Esophagus muscularis mucosa (tissue), 4 donors: ENCODE measurements at places on chromosomes 3 and 15. TPM values are rescaled to one million over a fixed set of nuclear protein-coding genes. Genes with fewer than 3 reads are reported as not detected.

Gene ANAPC13
- total RNA-seq: 78.9 TPM

Gene GRM2
- total RNA-seq: 0.11 TPM

Gene CLRN1
- total RNA-seq: not detected

Gene CD80
- total RNA-seq: not detected

Gene SAXO2
- 1.7 TPM for total RNA-seq

GRCh38 chr15:101361418-101361817, 66.4 kb upstream of the SNRPA1 start:
- H3K27me3 ChIP-seq: no peaks in the 10 kb centered on the region
- no peak overlapping the region for H3K4me3 ChIP-seq
- H3K4me1 ChIP-seq: peaks cover 13% of the 10 kb centered on the region
- H3K36me3 ChIP-seq: no peaks in the 10 kb centered on the region
- H3K27ac ChIP-seq: no peak overlapping the region

DNA sequence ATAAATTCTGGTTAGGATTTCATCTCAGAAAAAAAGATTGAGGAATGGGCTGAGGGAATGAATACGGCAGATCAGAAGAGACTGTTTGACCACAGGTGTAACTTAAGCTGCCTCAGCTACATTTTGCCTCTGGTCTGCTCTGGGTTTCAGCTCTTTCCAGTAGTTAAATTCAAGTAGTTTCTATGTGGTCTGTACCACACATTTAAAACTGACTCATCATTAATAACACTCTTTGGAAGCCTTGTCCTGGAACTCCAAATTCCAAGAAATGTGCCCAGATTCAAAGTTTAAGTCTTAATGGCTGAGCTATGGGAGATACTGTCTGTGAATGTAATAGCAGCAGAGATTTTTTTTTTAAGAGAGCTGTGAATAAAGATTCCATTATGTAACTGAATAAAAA, 133.1 kb upstream of the IGSF10 start:
- no peak overlapping the region for H3K27ac ChIP-seq
- H3K27me3 ChIP-seq: no peaks in the 10 kb centered on the region
- DNase-seq: no peak
- no peak overlapping the region for H3K4me3 ChIP-seq
- H3K36me3 ChIP-seq: no peaks in the 10 kb centered on the region
- H3K4me1 ChIP-seq: peaks cover 11% of the 10 kb centered on the region

- H3K4me3 ChIP-seq: no peak overlapping the region
- no peak for DNase-seq
- no peaks in the 10 kb centered on the region for H3K36me3 ChIP-seq
- no peaks in the 10 kb centered on the region for H3K4me1 ChIP-seq
- no peaks in the 10 kb centered on the region for H3K27me3 ChIP-seq
Observed at GRCh38 chr15:88043396-88043795, 213.1 kb downstream of the NTRK3 start.

DNA sequence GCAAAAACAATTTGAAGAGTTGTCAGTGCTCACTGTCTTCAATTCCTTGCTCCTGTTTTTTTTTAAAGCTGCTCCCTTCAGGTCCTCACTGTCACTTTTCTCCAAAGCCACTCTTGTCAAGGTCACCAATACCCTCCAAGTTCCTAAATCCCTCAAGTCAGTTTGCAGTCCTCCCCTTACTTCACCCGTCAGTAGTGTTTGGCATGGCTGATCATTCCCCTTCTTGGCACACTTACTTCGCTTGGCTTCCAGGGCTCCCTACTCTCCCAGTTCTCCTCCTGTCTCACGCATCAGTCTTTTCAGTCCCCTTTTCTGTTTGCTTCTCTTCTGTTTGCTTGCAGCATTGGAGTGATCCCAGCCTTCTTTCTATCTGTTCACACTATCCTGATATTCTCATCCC, 25.5 kb downstream of the PLCL2 start:
- H3K27ac ChIP-seq: no peak overlapping the region
- no peaks in the 10 kb centered on the region for H3K27me3 ChIP-seq
- H3K36me3 ChIP-seq: no peaks in the 10 kb centered on the region
- no peak for DNase-seq
- H3K4me1 ChIP-seq: peaks cover 9% of the 10 kb centered on the region

DNA sequence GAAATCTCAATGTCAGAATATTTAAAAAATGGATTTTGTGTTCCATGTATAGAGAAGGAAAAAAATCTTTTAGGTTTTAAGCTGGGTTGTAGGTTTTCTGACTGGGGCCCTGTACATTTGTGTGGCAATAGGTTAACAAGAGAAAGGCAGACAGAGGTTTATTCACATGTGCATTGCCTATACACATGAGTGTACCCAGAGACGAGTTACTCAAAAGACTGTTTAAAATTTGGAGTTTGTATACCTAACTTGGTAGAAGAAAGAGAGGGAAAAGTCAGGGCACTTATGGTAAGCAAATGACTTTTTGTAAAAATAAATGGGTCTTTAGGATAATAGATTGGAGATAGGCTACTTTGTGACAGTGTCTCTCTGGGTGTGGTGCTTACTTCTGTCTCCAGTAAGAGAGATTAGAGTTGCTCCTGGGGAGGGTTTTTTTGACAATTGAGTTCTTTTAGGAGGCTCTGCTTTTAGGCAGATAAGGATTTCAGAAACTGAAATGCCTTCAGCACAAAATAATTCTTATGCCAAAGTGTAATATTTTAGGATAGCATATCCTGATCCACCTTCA, 225.2 kb downstream of the TCF12 start:
- H3K27me3 ChIP-seq: no peaks in the 10 kb centered on the region
- no peak overlapping the region for H3K27ac ChIP-seq
- H3K36me3 ChIP-seq: no peaks in the 10 kb centered on the region
- peaks cover 20% of the 10 kb centered on the region for H3K4me1 ChIP-seq
- no peak overlapping the region for H3K4me3 ChIP-seq

- H3K4me1 ChIP-seq: no peaks in the 10 kb centered on the region
- H3K27ac ChIP-seq: no peak overlapping the region
- no peak for DNase-seq
- peaks cover 100% of the 10 kb centered on the region for H3K36me3 ChIP-seq
Observed at GRCh38 chr15:74631408-74631807, 15.8 kb downstream of the CLK3 start.

- DNase-seq: no peak
- H3K4me1 ChIP-seq: peaks cover 17% of the 10 kb centered on the region
- no peak overlapping the region for H3K27ac ChIP-seq
- no peaks in the 10 kb centered on the region for H3K27me3 ChIP-seq
- peak overlapping the region; percentile 33 for H3K4me3 ChIP-seq
Observed at GRCh38 chr15:99305761-99306505, 54.7 kb downstream of the LRRC28 start.

- H3K27me3 ChIP-seq: no peaks in the 10 kb centered on the region
- H3K27ac ChIP-seq: no peak overlapping the region
- DNase-seq: no peak
- peaks cover 26% of the 10 kb centered on the region for H3K4me1 ChIP-seq
- H3K4me3 ChIP-seq: no peak overlapping the region
Observed at GRCh38 chr15:76056931-76057330, 2.9 kb upstream of the TMEM266 start.

GRCh38 chr3:32725721-32726120, 40.7 kb downstream of the CNOT10 start:
- H3K4me1 ChIP-seq: no peaks in the 10 kb centered on the region
- H3K4me3 ChIP-seq: no peak overlapping the region
- no peak overlapping the region for H3K27ac ChIP-seq

DNA sequence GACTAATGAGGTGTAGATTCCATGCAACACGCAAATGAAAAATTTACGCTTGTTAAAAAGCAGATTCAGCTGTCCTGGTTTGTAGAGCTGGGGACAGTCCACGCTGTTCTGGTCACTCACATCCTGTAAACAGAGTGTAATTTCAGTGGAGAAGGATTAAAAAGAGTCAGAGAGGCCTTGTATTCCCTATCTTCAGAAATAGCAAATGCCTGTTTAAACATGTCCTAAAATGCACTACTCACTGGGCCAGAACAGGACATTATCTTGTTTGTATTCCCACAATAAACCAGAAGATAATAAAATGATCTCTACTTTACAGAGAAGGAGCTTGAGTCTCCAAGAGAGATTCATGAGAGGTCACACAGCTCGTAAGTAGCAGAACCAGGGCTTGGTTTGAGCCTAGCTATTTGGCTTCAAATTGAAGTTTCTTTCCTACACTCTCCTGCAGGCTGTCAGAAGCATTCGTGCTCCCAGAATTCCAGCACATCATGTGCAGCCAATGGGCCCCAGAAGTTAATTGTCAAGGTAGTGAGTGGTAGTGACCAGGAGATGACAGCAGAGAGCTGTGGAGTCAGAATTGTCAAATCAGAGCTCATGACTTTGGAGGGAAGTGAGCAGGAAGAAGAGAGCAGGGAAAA, 242.5 kb downstream of the ATP8B4 start:
- peaks cover 23% of the 10 kb centered on the region for H3K4me1 ChIP-seq
- H3K4me3 ChIP-seq: no peak overlapping the region
- H3K27ac ChIP-seq: peak overlapping the region; percentile 68
- H3K36me3 ChIP-seq: no peaks in the 10 kb centered on the region
- DNase-seq: peak; percentile 45
- no peaks in the 10 kb centered on the region for H3K27me3 ChIP-seq

DNA sequence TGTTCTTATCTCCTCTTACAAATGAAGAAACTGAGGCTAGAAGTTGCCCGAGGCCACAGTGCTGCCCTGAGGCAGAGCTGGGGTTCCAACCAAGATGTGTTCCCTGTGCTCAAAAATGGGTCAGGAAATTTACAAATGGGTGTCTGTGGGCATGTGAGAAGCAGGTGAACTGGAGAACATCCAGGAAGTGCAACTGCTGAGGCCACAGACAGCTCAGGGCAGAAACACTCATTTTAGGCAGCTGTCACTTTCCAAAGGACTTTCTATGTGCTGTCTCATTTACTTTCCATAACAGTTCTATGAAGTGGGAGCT, 47.2 kb upstream of the ATP2B2 start:
- H3K27ac ChIP-seq: peak overlapping the region; percentile 32
- H3K4me1 ChIP-seq: peaks cover 3% of the 10 kb centered on the region
- H3K36me3 ChIP-seq: no peaks in the 10 kb centered on the region
- peak; percentile 53 for DNase-seq
